ENCODE measurements at places on chromosomes 6 and 20.

DNA sequence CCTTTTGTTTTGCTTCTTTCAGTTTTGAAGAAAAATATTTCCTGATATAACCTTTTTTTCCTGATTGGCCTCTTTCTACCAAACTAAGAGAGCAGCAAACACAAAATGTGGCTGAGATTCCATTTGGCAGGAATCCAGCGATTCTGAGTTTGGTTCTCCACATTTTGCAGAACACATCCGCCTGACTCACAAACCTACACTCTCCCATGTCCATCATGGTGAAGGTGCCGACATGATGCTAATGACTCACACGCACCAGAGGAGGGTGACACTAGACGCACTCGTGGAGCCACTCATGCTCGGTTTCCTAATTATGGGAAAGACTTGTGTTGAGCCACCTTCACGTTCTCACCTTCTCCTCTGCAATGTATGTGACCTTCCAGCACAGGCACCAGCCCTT, 45.9 kb upstream of the DUSP22 start:
- no peak for DNase-seq

DNA sequence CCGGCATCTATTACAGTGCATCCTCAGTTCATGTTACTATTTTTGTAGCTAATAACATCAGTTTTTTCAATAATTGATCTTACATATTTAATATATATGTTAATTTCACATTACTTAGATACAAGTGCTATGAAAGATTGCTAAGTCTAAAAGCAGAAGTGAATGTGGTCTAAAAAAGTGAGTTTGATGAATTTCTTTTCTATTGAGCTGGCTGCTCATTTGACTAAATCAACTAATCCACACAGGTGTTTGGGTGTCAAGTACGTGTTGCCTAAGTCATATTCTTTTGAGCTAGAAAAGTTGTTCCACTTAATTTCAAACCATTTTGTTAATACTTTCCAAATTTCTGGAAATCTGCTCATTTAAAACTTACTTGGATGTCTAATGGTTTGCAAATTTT, 46.6 kb upstream of the EZR start:
- no peak for DNase-seq

- DNase-seq, result no peak
These were observed at the start of gene PLEKHG1 for GRCh38 chr6:150599199-150600009. Gene PLEKHG1, plus strand, starts transcription at chr6:150599885. Its CDS starts 133,797 bp downstream, at chr6:150733682.

GRCh38 chr20:23147647-23147963, 61.5 kb upstream of the CD93 start:
- no peak for DNase-seq

GRCh38 chr6:91716361-91716760, 1129.5 kb upstream of the MAP3K7 start:
- DNase-seq, result no peak

DNA sequence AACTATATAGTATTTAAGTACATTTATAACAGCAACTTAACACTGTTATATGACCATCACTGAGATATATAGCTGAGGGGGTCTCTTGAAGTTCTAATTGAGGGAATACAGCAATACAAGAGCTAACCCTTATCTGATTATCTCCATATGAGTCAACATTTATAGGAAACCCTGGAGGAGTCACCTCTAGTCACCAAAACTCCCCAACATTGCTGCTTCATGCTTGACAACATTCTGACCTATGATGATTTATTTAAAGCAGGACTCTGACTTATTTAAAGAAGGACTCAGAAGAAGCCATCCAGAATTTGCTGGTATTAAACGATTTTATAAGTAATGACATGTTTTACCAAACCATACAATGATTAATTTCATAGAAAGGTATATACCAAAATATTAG, 182.6 kb upstream of the NOX3 start:
- no peak for DNase-seq

DNA sequence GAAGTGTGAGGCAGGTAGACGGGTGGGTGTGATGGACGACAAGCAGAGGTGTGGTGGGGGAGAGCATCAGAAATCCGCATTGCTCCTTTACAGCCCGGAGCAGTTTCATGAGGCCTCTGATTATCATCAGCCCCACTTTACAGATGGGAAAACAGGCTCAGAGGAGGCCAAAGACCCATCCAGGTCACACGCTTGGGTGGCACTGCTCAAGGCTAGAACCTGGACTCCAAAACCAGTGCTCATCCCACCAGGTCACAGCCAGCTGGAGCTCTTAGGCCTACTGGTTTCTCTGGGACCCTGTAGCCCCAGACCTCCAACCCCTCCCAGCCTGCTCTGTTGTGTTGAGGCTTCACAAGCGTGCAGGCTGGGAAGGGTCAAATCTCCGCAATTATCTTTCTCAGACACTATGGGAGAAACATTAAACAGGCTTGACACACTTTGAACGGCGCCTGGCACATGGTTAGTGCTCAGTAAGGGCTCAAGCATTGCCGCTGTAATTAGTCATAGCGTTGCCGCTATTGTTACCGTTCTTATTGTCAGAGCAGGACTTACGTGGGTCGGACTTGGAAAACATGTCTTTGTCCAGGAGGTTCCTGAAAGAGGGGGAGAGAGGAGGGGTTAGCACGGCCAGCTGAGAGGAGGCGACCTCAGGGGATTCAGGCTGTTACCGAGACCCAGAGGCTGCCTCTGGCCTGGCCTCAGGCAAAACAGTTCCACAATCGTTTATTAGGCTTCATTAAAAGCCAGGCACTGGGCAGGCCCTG, 16.6 kb downstream of the CPNE5 start:
- DNase-seq, result no peak

GRCh38 chr6:4772750-4773149, 3.5 kb upstream of the CDYL start:
- DNase-seq, result no peak

- no peak for DNase-seq
These were observed 177.4 kb downstream of the TAF4 start for GRCh38 chr20:61888101-61888865.

- no peak for DNase-seq
These were observed 15.8 kb downstream of the SHPRH start for GRCh38 chr6:145948328-145948727.

DNA sequence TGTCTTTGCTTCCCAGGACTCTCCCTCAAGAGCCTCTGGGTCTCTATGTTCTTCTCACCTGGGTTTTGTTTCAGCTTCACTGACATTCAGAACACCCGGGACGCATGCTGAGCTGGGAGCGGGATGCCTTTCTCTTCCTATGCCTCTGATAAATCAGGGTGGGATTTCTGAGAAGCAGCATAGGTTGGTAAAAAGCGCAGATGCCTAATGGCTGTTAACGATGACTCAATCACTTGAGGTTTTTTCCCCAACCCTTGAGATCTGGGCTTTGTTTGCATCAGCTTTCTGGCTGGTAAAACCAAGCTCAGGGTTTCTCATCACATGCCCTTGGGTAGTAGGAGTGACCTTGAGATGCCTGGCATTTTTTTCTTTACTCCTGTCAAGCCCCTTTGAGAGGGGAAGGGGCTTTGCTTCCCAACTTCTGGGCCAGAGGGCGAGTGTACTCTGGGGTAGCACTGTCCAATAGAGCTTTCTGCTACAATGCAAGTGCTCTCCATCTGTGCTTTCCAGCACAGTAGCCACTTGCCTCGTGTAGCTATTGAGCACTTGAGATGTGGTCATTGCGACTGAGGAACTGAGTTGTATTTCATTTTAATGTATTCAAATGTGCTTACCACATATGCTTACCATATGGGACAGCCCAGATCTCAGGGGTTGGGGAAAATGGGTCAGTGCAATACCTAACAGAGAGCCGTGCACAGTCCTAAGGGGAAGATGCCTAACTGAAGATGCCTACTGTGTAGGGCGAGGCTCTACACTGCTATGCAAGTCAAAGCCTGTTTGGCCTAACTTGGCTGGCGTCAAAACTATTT, 69.1 kb downstream of the PPP1R14C start:
- DNase-seq, result no peak

DNA sequence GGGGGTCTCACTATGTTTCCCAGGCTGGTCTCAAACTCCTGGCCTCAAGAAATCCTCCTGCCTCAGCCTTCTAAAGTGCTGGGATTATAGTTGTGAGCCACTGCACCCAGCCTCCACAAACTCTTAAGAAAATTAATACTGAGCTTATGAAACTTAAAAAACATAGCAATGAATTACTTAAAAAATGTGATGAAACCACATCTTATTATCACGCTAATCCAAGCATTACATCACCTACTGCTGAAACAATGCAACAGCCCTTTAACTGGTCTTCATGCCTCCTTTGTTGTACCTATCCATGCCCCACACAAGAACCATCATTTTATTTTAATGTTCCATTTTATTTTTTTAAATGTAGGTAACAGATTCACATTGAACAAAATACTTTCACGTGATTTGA, 24.9 kb downstream of the SESN1 start:
- DNase-seq, result no peak

- DNase-seq, result no peak
These were observed 81.7 kb downstream of the DNAH8 start for GRCh38 chr6:38796850-38797249.

- no peak for DNase-seq
These were observed 140.5 kb downstream of the BFSP1 start for GRCh38 chr20:17390655-17391054.

- no peak for DNase-seq
These were observed 23.4 kb upstream of the SCGN start for GRCh38 chr6:25628471-25629197.

DNA sequence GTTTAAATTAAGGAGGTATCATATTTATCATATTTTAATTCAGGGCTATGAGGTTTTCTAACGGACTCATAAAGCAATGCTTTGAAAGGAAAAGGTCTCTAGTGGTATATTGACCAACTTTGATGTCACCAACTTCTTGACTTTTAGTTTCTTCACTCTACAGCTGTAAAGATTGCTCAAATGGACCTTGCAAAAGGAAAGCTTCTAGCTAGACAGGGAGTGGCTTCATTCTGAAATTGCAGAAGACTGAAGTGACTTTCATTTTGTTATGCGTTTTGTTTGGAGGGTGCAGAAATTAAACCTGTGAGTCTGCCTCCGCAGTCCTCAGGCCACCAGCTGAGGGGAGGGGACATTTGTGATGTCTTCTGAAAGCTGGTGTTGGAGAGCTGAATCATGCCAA, 95.7 kb downstream of the SLC24A3 start:
- DNase-seq, result no peak

GRCh38 chr20:16661756-16662155, 68.1 kb upstream of the SNRPB2 start:
- no peak for DNase-seq

DNA sequence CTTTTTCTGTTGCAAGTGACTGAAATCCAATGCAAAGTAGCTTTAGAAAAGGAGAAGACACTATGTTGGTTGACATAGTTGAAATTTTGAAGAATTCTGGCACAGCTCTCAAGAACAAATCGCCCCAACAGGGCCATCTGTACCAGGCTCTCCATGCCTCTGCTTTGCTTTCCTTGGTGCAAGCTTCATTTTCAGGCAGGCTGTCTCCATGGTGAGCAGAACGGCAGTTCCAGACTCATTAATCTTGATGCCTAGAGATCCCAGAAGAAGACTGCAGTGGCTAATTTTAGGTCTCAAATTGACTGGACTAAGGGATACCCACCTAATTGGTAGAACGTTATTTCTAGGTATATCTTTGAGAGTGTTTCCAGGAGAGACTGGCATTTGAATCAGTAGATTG, 950.7 kb upstream of the FLRT3 start:
- DNase-seq, result no peak

GRCh38 chr6:164013480-164014208, 599.1 kb downstream of the QKI start:
- no peak for DNase-seq

DNA sequence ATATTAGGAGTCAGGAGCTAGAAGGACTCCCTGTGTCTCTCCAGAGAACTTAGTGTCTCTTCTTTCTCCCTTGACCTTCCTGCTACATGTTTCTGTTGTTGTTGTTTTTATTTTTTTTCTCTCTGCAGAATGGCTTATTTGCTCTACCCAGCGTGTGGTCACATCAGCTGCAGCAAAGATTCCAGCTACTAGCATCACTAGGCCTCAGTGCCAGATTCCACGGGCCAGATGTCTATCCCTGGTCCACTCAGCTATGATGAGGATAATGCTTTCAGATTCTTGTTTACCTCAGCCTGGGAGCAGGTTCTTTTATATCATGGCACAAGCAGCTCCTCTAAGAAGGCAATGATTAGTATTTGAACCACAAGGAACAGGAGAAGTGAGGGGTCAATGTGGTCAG, 110.0 kb downstream of the PLCB1 start:
- no peak for DNase-seq

- DNase-seq, result no peak
These were observed 111.8 kb upstream of the SLC35F1 start for GRCh38 chr6:117795234-117795633.

- no peak for DNase-seq
These were observed 64.6 kb downstream of the RPP40 start for GRCh38 chr6:4939241-4939640.

DNA sequence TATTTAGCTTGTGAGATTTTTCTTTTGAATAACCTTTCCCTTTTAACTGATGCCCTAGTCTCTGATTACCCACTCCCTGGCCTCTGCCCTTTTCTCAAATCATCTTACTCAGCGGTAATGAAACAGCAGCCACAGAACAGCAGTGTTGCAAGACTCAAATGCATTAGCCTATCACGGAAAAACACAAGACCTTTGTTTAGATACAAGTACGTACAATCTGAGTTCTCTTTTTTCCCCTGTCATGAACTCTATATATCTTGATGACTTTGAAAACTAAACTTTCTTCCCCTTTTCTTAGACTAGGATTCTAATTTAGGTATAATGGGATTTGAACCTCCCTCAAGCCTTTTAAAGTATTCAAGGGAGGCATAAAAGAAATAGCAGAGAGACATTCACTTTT, 1034.9 kb downstream of the EYS start:
- no peak for DNase-seq

- peak; percentile 43 for DNase-seq
These were observed 39.5 kb downstream of the ID4 start for GRCh38 chr6:19876672-19877071.

GRCh38 chr20:31948008-31948407, 3.8 kb downstream of the PDRG1 start:
- DNase-seq, result no peak

- no peak for DNase-seq
These were observed 206.8 kb upstream of the THEMIS start for GRCh38 chr6:128107682-128108081.

GRCh38 chr6:122839906-122840305, 50.8 kb downstream of the SMPDL3A start:
- DNase-seq, result no peak

- peak; percentile 40 for DNase-seq
These were observed 563 bp upstream of the SRSF3 start for GRCh38 chr6:36593569-36594028.

GRCh38 chr6:1388630-1389368, 577 bp upstream of the FOXF2 start:
- no peak for DNase-seq

DNA sequence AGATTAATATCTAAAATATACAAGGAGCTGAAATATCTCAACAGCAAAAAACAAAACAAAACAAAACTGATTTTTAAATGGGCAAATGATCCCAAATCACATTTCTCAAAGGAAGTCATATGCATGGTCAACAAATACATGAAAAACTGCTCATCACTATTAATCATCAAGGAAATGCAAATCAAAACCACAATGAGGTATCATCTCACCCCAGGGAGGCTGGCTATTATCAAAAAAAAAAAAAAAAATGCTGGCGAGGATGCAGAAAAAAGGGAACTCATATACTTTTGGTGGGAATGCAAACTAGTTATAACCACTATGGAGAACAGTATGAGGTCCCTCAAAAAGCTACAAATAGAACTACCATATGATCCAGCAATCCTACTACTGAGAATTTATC, 34.6 kb downstream of the REPS1 start:
- DNase-seq, result no peak

GRCh38 chr20:23023621-23024177, 11.4 kb upstream of the SSTR4 start:
- no peak for DNase-seq
